ENCODE measurements at places on chromosomes 5 and 9.

- no peak for DNase-seq
These were observed 19.0 kb downstream of the DMGDH start for GRCh38 chr5:79050498-79050897.

- no peak for DNase-seq
These were observed 21.9 kb downstream of the PTGS1 start for GRCh38 chr9:122392714-122393113.

- no peak for DNase-seq
These were observed 1.1 kb upstream of the DCANP1 start for GRCh38 chr5:135448071-135448739.

GRCh38 chr9:112784020-112784785 is 33.6 kb downstream of the SNX30 start:
- no peak for DNase-seq

DNA sequence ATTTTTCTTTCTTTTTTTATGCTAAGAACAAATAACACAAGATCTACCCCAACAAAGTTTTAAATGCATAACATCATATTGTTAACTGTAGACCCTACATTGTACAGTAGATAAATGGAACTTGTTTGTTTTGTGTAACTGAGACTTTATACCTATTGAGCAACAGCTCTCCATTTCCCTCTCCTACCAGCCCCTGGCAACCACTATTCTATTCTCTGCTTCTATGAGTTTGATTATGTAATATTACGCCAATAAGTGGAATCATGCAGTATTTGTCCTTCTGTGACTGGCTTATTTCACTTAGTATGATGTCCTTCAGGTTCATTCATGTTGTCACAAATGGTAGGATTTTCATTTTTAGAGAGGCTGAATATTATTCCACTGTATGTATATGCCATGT is 308.2 kb upstream of the PRR16 start:
- no peak for DNase-seq

GRCh38 chr5:38023799-38024198 is 184.0 kb upstream of the GDNF start:
- DNase-seq, result no peak

- DNase-seq, result peak; percentile 82
These were observed 104.2 kb downstream of the PPARGC1B start for GRCh38 chr5:149834246-149834855.

DNA sequence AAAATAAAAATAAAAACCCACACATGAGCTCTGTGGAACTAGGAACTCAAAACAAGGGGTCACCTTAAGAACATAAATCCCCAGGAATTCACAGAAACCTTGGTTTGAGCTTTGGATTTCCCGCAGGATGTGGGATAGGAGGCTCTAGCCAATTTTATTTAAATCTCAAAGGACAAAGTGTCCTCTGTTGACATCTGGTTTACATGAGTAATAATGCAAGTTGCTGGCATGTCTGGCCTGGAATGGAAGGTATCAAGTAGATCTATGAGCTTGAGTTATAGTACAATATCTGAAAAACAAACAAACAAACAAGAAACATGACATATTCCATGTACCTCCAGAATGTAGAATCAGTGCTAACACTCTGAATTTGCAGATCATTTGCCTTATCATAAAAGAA is 94.2 kb upstream of the SLIT3 start:
- no peak for DNase-seq

DNA sequence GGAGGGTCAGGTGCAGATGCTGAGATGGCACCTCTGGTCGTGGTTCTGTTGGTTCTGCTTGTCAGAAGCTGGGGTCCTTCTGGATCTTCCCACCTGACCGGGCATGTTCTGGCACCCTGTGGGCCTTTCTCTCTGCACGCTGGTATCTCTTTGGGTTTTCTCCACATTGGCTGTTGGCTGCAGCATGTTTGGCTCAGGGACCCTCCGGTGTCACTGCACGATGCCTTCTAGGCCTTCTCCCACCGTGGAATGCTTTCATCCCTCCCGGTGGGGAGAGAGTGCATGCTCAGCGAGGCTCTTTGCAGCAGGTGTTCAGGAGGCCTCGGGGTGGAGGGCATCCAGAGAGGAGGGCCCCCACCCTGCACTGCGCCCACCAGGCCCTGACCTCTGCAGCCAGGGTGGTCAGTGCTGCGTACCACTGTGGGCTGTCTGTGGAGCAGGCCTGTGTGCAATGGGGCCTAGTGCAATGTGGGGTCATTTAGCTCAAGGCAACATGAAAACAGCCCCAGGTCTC is 119.4 kb downstream of the WNK2 start:
- DNase-seq, result no peak

- DNase-seq, result no peak
These were observed 145.4 kb downstream of the ENTREP1 start for GRCh38 chr9:69470186-69470977.

GRCh38 chr9:87886933-87887505 is 4.3 kb downstream of the SPATA31E1 start:
- DNase-seq, result no peak

DNA sequence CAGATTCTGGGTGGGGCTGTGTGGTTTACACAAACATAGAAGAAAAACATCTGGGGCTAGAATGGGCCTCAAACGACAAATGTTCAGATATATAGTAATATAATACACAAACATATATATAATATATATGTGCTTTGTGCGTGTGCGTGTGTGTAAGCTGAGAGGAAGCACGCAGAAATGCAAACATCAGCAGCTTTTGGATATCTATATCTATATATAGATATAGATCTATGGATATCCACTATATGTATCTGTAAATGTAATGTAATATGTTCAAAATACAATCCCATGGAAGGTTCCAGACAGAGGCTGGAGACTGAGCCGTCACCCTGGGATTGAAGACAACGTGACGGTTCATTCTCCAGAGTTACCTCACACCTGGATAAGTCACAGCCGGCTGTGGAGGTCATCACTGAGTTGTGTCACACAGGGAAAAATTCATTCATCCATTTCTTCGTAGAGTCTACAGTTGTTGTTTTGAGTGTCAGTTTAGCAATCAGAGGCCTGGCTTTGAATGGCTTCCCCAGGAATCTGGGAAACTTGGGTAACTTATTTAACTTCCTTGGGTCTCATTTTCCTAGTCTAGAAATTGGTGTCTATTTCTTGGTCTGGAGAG is 123.0 kb upstream of the CPEB4 start:
- no peak for DNase-seq

GRCh38 chr9:36486329-36486932 is 86.3 kb upstream of the MELK start:
- DNase-seq, result no peak

GRCh38 chr5:83914199-83914598 is 193.5 kb upstream of the HAPLN1 start:
- no peak for DNase-seq

DNA sequence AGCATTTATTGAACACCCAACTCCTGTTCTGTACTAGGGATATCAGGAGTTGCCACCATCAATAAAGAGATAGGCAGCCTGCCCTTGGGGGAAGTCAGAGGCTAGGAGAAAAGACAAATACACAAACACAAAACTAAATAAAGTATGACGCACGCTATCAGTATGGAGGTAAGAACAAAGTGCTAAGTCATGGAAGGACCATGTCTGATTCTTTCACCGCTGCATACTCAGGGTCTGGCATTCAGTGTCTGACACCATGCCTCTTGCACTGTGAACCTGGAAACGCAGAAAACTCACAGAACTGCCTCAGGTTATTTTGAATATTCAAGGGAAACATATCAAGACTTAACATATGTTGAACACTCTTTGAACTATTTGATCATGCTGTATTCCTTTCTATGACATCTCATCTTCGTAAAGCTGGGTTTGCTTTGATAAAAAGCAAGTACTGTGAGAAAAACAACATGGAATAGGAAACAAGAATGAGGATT is 65.3 kb downstream of the ADAMTSL1 start:
- DNase-seq, result no peak

DNA sequence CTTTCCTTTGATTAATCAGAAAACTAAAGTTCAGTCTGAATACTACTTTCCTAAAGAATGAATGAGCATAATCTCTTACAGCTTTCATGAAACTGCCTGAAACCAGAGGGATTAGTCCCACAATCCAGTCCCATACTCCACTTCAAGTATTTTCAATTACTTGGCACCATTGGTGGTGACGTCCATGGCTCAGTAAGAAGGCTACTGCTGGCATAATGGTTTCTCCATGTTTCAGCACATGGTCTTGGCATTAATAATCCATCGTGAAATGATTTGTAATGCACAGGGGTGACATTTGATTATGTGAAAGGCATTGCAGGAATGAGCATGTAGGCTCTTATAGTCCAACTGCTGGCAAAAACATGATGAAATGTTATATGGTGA is 23.4 kb downstream of the LIX1 start:
- no peak for DNase-seq

DNA sequence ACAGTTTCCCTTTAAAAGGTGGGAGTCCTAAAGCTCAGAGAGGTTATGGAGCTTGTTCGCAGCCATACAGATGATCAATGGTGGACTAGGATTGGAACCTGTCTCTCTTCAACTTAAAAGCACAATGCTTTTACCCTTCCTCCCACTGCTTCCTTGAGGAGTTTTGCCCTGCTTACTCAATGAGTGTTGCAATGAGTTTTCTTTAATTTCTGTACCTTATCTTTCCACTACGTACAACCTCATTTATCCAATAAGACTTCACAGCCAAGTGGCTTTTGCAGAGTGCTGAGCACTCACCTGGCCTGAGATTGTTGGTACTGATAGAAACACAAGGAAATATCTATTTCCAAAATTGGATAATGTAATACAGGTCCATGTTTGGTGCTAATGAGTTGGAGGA is 64.7 kb upstream of the ANKRD55 start:
- no peak for DNase-seq

- DNase-seq, result no peak
These were observed 17.2 kb upstream of the SIL1 start for GRCh38 chr5:139215107-139215975.

- no peak for DNase-seq
These were observed 74.3 kb downstream of the DCP2 start for GRCh38 chr5:113050721-113051382.

GRCh38 chr9:82363198-82363597 is 374.6 kb downstream of the SPATA31D1 start:
- no peak for DNase-seq

DNA sequence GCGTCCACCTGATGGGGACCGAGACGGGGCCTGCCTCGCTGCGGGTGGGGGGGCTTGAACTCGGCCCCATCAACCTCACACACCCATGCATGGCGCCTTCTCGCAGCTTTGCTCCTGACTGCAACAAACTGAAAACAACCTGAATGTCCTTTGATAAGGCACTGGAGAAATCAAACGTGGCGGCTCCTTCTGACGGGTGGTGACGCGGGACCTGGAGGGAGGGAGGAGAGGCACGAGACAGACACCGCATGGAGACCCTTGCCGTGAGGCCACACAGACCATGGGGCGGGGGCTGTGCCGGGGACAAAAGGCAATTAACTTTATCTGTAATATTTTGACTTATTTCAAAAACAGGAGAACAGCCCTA is 48.6 kb downstream of the NACC2 start:
- DNase-seq, result no peak

Measured in D721Med (cell line).